Skin of body (tissue), 3 donors: ENCODE measurements at places on chromosomes 6 and 20.

DNA sequence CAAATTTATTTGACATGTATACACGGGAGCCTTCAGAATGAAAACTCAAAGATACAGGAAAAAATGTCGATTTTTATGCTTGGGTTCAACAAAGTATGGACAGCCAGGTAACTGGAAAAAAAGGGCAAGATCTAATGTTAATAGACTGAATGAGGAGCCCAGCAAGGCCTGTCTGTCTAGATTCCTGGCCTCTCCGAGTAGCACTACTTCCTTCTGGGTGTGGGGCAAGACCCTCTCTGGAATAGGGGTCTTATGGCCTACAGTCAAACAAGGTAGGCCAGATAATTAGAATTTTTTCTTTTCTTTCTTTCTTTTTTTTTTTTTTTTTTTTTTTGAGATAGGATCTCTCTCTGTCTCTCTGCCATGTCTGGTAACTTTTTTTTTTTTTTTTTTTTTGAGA, 113.4 kb upstream of the SHLD1 start:
- DNase-seq = no peak

- no peak for DNase-seq
Measured at GRCh38 chr6:155186052-155186658, 77.7 kb upstream of the CLDN20 start.

- DNase-seq = no peak
Measured at GRCh38 chr6:124535299-124535698, 426.9 kb upstream of the RNF217 start.

- no peak for DNase-seq
Measured at GRCh38 chr20:59336540-59336939, 36.1 kb downstream of the EDN3 start.

GRCh38 chr20:17875106-17875980, 93.3 kb downstream of the SNX5 start:
- peak; percentile 80 for DNase-seq

- no peak for DNase-seq
Measured at GRCh38 chr6:18343741-18344140, 43.4 kb upstream of the RNF144B start.
